HS-27A (cell line): ENCODE measurements at places on chromosomes 7 and 10.

DNA sequence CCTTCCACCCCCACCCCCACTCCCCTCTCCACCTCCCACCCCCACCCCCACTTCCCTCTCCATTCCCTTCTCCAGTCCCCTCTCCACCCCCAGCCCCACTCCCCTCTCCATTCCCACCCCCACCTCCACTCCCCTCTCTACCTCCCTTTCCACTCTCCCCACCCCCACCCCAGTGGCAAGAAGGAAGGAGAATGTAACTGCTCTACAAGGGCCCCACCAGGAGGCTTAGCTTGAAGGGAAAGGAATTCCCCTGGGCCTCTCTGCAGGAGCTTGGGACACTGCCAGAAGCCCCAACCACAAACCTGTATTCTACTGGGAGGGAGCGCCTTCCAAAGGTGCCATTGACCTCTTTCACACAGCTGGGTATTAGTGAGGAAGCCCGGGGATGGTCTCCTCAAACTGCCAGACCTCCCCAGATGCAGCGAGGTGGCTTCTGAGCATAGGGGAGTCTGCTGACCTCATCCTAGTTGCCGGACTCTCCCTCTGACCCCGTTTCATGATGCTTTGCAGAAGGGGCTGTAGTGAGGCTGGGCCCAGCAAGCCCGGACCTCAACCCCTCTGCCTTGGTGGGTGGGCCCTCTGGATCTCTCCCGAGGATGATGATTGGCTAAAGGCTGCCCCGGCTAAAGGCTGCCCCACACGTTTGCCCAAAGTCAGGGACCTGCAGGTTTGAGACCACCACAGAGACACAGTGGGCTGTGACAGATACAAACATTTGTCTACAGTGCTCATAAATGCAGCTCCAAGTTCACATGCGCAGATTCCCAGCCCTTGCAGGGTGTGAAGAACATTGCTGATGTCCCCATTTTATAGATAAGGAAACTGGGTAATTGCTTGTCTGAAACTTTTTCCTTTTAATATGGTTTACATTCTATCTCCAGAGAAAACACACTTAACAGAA is 2.9 kb downstream of the DEPP1 start:
- DNase-seq, result no peak

DNA sequence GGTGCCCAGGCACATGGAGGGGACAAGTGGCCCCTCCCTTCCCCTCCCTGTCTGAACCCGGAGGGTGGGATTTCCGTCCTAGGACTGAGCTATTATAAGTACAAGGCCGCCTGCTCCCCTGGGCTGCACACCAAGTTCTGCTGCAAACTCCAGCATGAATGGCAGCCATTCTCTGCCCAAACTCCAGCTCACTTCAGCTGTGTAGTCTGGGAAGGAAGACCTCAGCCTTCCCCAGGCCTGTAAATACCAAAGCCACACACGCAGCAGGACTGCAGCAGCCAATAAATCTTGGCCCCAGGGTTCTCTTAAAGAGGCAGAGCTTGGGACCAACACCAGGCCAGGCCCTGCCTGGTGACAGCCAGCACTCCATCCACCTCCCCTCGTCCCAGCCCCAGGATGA is 291.3 kb upstream of the ZMIZ1 start:
- DNase-seq, result no peak

- no peak for DNase-seq
Observed at GRCh38 chr7:112930787-112931186, 140.6 kb upstream of the TMEM168 start.

GRCh38 chr10:30791197-30791611 is 161.7 kb upstream of the LYZL2 start:
- DNase-seq, result no peak

- no peak for DNase-seq
Observed at GRCh38 chr10:47298715-47299114, 1.3 kb upstream of the GDF10 start.

DNA sequence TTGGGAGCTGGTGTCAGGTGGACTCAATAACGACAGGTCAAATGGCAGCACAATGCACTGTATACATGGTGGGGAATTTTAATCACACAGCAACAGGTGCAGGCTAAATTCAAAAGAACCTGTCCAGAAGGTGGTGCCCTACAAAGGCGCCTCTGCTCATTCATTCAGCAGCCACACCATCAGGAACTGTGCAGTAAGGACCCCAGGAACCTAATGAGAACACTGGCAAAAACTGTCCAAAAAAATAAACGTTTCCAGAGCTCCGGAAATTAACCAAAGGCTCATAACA is 21.9 kb upstream of the CRYGN start:
- DNase-seq, result no peak

DNA sequence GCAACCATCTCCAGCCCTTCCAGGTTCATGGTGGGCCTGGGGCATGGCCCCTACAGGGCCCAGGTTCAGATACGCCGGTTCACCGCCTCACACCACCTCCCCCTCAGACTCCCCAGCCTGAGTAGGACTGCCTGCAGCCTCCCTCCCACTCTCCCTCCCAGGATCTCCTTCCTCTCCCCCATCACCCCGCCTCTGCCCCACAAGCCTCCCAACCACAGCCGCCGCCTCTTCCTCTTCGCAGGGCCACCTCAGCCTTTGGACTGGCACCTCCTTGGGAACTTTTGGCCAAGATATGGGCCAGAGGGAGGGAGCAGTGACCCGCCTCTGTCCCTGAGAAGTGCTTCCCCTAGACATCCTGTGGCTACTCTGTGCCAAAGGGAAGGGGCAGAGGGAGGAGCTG is 9.3 kb downstream of the KCNIP2 start:
- DNase-seq, result no peak

GRCh38 chr7:40239755-40240303 is 105.0 kb downstream of the SUGCT start:
- DNase-seq, result no peak

DNA sequence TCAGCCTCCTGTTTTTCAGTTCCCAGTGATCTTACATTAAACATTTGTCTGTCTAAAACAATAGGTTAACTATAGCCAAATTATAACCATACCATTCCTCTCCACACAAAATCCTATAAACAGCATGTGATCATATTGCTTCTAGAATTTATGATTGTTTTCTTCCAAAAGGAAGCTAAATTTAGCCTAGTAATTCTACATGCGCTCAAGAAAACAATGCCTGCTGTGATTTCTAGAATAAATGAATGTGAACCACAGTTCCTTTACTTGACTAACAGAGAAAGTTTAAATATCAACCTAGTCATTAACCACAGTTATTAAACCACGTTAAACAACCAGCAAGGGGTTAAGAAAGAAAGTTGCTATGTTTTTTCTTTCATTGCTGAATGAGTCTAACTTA is 26.4 kb downstream of the MET start:
- DNase-seq, result no peak

- no peak for DNase-seq
Observed at GRCh38 chr10:11682851-11683250, 59.3 kb upstream of the ECHDC3 start.

- DNase-seq, result no peak
Observed at GRCh38 chr10:1293636-1294435, 237.7 kb downstream of the WDR37 start.

DNA sequence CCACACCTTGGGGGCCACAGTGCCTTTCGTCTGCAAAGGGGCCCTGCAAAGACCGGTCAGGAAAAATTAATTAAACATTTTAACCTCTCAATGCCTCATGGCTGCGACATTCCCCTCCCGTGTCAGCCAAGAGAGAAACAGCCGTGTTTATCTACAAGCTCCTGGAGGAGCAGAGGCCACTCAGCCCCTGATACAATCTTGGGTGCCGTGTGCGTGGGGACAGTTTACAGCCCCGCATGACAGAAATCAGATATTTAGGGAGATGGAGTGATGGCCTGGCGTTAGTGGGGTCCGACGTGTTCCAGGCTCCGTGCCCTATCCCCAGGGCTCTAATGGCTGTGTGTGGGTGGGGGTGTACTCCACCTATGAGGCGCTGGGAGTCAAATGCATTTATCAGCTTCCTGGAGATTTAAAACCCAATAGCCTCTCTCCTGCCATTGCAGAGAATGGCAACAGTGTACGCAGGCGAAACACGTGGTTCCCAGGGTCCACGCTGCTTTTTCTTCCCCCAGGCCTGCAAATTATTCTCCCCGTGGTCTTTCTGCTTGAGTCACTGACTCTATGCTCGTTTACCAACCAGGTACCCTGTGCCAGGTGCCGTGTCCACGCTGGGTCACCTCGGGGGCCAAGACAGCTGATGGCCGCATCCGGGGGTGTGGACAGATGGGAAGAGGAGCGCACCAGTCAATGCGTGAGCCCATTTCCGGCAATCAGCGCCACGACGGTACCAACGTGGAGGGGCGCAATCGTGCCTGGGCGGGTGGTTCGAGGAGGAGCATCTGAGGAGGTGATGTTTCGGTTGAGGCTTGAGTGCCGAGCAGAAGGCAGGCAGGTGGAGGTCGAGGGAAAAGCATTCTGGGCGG is 26.6 kb upstream of the PSMG3 start:
- no peak for DNase-seq

DNA sequence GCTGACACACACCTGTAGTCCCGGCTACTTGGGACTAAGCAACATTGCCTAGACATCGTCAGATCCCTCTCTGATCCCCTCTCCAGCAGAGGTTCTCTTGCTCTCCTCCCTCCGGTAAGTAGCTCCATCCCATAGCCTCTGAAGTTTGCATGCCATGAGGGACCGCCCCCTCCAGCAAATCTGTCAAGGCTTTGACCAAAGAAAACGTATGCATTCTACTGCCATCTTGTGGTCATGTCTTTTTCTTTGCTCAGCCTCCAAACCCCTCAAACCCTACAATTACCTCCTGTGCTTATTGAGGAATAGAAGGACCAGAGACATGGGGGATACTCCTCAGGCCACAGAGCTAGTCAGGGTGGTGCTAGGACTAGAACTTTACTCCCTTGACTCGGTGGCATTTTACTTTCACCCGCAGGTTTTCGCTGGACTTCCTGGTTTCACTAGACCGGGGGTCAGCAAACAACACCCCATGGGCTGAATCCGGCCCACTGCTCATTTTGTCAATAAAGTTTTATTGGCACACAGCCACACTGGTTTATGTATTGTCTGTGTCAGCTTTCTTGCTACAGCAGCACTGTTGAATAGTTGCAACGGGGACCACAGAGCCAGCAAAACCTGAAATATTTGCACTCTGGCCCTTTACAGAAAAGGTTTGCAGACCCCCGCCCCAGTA is 202.6 kb upstream of the FOXK1 start:
- no peak for DNase-seq

- DNase-seq, result no peak
Observed at GRCh38 chr7:69676247-69676646, 78.0 kb downstream of the AUTS2 start.
